Urothelium cell line (cell line): ENCODE measurements at places on chromosomes 2 and 18.

DNA sequence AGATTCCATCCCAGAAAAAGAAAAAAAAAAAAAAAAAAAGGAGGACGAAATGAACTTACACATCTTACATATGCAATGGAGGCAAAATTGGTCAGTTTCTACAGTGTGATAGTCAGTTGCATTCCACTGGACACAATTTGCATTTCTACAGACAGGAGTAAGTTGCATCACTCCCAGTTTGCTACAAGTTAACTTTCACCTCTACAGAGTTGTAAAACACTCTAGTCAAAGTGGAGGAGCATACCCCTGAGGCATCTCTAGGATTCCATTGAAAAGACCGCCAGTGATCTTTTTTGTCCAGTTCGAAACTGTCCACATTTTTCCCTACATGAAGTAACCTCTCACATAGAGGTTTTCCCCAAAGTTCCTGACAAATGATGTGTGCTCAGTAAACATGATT is 202.8 kb downstream of the VAPA start:
- DNase-seq = no peak

DNA sequence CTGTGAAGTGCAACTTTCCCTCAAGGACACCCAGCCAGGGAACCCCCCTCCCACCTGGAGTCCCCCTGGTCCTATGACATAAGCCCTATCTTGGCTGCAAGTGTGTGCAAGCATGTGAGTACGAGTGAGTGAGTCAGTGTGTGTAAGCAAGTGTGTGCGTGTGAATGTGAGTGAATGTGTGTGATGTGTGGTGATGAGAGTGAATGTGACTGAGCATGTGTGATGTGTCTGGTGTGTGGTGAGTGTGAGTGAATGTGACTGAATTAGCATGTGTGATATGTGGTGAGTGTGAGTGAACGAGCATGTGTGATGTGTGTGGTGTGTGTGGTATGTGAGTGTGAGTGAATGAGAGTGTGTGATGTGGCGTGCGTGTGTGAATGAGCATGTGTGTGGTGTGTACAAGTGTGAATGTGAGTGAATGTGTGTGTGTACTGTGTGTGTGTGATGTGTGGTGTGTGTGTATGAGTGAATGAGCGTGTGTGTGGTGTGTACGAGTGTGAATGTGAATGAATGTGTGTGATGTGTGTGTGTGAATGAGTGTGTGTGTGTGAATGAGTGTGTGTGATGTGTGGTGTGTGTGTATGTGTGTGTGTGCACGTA is 68.8 kb upstream of the SMAD7 start:
- DNase-seq = no peak

DNA sequence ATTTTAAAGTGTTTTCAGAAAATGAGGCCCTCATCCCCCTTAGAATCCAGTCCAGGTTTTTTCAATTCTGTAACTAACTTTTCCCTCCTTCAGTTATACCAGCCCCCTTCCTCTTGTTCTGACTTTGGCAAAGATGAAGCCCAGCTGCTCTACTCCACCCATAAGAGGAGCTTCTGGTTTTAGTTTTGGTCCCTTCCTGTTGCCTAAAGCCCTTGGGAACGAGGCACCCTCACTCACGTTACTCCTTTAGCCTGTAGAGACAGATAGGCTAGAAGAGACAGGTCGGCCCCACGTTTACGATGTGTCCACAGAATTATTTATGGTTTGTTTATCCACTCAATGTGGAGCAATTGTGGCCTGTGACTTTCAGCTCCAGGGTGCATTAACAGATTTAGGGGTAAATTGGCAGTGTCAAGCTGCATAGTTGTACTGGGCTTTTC is 454.2 kb upstream of the TNP1 start:
- DNase-seq = no peak

- no peak for DNase-seq
These were observed 101.4 kb downstream of the NFATC1 start for GRCh38 chr18:79496978-79497637.

DNA sequence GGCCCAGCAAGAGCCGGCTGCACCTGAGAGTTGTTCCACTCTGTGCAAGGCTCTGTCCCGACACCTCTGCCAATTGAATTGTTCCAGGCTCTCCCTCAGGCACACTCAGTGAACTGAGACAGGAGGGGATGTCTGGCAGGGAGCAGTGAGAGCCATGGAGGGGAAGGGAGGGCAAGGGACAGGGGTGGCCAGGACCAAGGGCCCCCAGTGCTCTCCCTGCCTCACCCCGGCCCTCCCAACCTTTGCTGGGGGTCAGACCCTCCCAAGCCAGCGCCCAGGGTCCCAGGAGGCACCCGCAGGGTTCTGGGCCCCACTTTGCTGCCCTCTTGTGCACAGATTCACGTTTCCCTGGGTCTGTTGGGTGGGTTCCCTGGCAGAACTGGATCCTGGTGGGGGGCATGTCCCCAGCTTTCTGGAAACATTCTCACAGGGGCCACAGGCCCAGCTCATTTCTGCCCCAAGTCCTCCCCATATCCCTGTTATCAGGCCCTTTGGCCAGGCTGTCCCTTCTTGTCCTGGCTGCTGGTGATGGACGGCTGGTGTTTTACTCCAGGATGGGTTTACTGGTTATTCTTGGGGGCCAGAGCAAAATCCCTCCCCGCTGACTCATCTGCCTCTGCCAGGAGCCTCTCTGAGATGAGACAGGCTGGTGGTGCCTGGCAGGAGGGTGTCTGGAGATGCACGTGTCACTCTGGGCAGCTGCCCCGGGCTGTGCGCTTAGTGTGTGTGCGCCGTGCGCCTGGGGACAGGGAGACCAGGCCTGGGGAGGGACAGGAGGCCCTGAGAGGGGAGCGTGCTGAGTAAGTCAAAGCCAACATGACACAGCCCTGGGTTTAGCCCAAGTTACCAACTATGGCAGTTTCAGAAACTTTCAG is 136.5 kb upstream of the CTDP1 start:
- DNase-seq = no peak

GRCh38 chr2:136014411-136014810 is 29.0 kb upstream of the DARS1 start:
- no peak for DNase-seq

DNA sequence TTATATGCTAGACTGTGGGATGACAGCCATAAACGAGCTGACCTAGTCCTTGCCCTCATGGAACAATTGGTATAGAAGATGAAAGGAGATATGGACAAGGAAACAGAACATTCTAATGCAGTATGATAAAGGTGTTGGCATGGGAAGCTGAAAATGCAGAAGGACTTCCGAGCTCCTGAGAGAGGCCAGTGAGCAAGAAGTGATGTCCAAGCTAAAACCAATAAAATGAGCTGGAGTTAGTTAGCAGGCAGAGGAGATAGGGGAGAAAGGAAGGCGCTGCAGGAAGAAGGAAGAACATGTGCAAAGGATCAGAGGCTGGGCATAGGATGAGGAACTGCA is 64.5 kb downstream of the BOD1L2 start:
- DNase-seq = no peak

- no peak for DNase-seq
These were observed 118.2 kb upstream of the ZNF516 start for GRCh38 chr18:76613053-76613754.

GRCh38 chr2:215429424-215429823 is 6.4 kb downstream of the FN1 start:
- no peak for DNase-seq
